ENCODE measurements at places on chromosomes 1 and 21. TPM values are rescaled to one million over a fixed set of nuclear protein-coding genes. Genes with fewer than 3 reads are reported as not detected.

The AIRE gene
- not detected for total RNA-seq

The TMCO1 gene
- 78.3 TPM for total RNA-seq

The BMP8A gene
- total RNA-seq, result 0.14 TPM

The S100A7A gene
- total RNA-seq, result not detected

The CLCA1 gene
- not detected for total RNA-seq

The CYYR1 gene
- total RNA-seq, result 26.9 TPM

The PADI1 gene
- 0.05 TPM for total RNA-seq

The LCK gene
- 0.09 TPM for total RNA-seq

The NBPF4 gene
- not detected for total RNA-seq

The C8B gene
- total RNA-seq, result not detected

The GOLT1A gene
- total RNA-seq, result not detected

The SPRTN gene
- total RNA-seq, result 22.1 TPM

Data from dermis blood vessel endothelial cell (primary cell).